ENCODE measurements at places on chromosomes 6 and 20.

DNA sequence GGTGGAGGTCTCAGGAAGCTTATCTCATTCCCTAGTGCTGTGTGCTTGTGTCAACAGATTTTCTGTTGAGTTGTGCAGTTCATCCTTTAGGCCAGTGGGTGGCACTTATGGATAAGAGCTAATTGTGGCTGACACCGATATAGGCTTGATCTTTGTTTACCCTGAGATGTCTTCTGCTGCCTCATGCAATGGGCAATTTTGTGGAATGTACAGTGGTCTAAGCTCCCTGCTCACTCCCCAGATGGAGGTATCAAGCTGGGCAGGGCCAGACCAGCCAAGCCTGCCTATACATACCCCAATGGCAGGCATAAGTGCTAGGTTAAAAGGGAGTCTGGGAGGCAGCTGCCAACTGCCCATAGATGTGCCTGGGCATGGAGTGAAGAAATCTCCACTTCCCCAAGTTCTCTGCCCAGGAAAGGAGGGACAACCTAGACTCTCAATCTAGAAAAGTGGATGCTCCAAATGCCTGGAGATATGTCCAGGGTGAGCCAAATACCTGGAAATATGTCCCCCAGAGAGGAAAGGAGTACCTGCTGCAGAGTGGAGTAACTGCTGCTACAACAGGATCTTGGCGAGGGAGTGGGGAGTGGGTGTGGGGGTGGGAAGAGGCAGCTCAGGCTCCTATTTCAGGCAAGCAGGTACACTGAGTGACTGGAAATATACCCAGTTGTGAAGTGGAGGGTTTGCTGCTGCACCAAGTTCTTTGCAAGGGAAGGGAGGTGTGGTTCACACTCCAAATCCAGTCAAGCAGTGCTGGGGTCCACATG lies 53.2 kb upstream of the ARG1 start:
- DNase-seq = peak; percentile 68

DNA sequence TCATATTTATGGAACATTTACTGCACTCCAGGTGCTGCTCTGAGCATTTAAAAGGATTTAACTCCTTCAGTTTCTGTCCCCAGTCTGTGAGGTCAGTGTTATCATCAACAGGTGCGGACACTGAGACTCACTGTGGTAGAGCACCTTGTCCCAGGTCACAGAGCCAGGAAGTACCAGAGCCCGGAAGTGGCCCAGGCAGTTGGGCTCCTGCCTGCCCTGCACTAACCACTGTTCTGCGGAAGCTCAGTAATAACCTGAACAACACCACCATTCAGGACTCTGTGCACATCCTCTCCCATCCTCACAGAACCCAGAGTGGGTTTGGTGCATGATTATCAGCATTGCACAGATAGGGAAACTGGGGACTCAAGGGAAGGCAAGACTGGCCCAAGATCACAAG lies 16.8 kb upstream of the SIRPG start:
- peak; percentile 64 for DNase-seq

DNA sequence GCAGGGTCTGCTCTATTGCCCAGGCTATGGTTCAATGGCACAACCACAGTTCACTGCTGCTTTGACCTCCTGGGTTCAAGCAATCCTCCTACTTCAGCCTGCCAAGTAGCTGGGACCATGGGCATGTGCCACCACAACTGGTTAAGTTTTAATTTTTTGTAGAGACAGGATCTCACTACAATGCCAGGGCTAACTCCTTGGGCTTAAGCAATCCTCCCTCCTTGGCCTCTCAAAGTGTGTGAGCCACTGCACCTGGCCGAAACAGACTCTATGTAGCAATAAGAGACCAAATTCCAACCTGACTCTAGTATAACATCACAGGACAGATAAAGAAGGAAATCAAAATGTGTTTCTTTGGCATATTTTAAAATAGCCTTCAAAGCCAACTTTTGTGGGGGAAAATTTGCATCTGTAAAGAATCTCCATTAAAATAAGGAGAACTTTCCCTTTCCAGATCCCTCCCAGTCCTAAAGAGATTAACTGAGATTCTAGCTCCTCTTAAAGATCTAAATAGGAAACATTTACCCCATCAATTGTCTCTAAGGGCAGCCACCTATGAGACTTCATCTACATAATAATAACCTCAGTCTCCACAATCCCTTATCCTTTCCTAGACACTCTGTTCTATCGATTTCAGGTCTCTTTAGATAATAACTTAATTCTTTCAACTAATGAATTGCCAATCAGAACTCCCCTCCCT lies 94.7 kb upstream of the PLCB4 start:
- no peak for DNase-seq

- DNase-seq = no peak
Observed at GRCh38 chr20:63226042-63226943, 9.4 kb upstream of the BIRC7 start.

- no peak for DNase-seq
Observed at GRCh38 chr20:40331807-40332560, 357.1 kb downstream of the MAFB start.

DNA sequence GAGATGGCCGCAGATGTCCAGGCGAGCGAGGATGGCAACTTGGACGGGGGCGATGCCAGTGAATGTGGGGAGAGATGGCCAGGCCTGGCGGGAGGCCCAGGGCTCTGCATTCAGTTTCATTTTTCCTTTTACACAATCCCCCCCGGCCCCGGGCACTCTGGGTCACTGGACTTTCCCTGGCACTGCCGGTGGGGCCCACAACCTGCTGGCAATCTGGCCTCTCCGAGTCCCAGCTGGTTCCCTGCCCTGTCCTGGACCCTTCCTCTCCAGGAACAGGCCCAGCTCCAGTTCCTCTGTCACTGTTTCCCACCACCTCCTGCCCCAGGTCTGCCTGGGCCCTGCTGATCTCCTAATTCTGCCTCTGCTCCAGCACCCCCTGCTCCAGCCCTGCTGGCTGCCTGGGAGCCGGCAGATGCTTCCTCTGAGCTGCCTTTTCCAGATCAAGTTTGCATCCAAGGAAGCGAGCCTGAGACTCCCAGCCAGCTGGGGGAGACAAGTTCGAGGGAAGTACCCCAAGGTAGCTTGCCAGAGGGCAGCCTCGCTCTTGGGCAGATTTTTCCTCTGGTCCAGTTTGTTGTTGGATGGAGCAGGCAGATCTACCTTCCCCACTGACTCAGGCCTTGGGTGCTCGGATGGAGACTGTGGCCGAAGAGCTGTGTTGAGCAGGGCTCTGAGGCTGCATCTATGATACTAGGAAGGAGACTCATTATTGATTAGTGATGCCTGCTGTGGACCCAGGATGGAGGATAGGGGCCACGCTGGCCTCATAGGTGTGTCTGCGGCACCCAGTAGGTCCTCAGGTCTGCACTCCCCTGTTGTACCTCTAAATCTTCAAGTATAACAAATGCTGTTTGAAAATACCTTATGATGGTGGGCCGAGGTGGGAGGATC lies 83.2 kb downstream of the CEBPB start:
- DNase-seq = no peak

GRCh38 chr20:64131406-64131805 lies 24.0 kb upstream of the NPBWR2 start:
- no peak for DNase-seq

GRCh38 chr20:38856570-38856969 lies 51.1 kb downstream of the PPP1R16B start:
- no peak for DNase-seq

DNA sequence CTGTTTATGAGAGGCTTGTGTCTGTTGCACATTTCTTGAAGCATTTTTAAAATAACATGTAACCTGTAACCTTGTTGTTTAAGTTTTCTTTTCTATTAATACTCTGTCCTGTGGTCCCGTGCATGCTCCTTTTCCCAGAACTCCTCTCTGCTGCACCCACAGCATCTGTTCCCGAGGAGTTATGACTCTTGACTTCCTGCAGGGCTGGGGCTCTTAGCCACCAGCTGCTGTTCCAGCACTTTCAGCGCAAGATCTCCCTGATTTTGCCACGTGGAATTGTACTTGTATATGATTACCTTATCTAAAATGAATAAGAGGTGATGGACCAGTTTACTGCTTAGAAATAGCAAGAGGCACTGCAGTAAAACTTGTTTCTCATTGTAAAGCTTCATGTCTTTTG lies 150.6 kb downstream of the QKI start:
- DNase-seq = no peak
